ENCODE measurements at places on chromosomes 12 and 14.

DNA sequence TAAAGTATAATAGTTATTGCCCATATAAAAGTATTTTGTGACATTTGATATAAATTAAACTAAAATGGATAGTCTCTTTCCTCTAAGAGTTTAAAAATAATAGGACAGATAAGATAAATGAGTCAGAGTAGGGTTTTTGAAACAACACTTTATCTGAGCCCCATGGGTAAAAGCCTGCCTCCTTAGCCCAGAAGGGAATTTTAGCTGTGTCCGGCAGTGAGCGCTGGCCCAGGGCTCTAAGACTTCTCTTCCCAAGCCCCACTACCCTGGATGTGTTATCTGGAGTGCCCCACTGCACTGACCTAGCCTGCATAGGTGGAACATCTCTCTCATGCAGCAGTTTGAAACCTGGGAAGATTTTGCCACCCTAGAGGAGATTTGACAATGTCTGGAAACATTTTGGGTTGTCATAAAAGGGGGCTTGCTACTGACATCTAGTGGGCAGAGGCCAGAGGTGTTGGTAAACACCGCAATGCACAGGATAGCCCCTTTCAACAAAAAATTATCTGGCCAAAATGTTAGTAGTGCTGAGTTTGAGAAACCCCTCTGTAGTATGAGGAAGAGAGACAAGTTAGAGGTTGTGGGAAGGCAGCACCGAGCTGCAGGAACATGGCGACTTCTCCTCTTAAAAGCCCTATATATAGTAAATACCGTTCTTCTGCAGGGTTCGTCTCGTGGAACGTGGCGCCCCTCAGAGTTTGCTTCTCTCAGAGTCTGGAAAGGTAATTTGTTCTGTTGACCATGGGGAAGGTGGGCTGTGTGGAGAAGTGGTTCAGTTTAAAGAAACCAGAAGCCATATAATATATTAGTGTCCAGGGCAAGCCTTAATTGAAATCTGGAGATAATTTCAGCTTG, 29.3 kb upstream of the ATF1 start:
- DNase-seq, result no peak

DNA sequence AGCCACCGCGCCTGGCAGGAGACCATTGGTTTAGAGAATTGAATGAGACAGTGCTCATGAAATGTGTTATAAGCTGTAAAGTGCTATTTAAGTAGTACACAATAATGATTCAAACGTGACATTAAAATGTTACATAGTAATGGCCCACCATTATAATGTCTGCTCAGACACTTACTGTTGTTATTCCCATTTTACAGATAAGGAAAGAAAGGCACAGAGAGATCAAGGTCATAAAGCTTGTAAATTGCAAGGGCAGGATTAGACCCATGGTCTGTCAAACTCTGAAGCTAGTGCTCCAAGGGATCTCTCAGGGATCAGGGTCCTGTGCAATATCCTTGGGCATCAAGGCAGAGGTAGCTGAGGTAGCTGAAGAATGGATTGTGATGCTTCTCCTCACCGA, 6.2 kb downstream of the ACSM4 start:
- DNase-seq, result no peak

GRCh38 chr14:34211732-34212131, 250.3 kb downstream of the SPTSSA start:
- no peak for DNase-seq

- DNase-seq, result no peak
Measured at GRCh38 chr12:77767756-77768343, 62.8 kb upstream of the NAV3 start.

DNA sequence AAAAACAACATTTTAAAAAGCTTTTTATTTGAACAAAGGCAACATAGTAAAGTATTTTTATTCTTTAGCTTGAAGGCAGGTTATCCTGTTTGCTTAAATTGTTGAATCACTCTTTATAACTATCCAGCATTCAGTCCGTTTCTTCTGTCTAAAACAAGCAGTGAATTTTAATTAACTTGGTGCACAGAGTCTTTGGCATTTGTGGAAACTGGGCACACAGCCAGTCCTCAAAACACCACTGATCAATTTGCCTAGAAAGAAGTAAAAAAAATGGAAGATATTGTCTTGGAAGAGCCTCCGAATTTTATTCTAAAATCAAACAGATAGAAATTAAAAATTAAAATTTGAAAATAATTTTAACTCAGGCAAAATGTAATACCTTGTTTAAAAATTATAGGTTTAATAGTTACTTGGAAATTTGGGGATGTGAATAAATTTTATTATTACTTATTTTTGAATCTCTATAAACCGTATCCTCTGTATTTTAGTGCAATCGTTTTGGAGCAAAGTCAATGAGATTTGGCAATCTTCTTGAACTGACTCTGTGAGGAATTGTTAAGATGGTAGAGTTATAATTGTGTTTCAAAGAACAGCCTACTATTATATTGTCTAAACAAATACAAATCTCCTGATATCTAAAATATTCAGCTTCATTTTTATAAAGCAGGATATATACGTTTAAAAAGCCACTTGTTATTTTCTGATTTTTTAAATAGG, 927.0 kb downstream of the SLC16A7 start:
- no peak for DNase-seq

DNA sequence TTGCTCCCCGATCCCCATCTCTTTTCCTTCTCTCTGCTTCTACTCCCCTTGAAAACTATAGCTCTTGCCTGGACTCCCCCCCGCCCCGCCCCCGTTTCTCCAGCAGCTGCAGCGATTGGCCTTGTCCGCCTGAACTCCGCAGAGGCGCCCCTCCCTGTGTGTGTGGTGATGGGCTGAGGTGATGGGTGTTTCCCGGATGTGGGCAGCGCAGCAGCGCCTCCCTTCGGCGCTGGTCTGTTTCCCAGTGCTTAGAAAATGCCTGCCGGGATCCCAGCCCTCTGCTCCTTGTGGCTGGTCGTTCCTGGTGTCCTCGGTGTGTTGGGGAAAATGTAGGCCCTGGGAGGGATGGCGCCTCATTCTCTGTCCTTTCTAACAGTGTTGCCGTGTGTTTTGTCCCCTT, 43.3 kb downstream of the GALNT8 start:
- DNase-seq, result no peak

Measured in right renal cortex interstitium (tissue), 3 donors.